Stimulated activated memory B cell treated with anti-CD40 and anti-IgM and Interleukin-4, amounts not matched to agents 10 μg/mL and 1 μg/mL and 100 μg/mL, for 72 hours (primary cell): ENCODE measurements at places on chromosomes 3 and 15.

GRCh38 chr15:75732177-75732808 lies 19.6 kb upstream of the CSPG4 start:
- H3K36me3 ChIP-seq, result no peaks in the 10 kb centered on the region
- H3K4me3 ChIP-seq, result no peak overlapping the region

- H3K4me1 ChIP-seq, result peaks cover 63% of the 10 kb centered on the region
- no peak overlapping the region for H3K4me3 ChIP-seq
- no peaks in the 10 kb centered on the region for H3K27me3 ChIP-seq
- H3K36me3 ChIP-seq, result peaks cover 21% of the 10 kb centered on the region
- no peak overlapping the region for H3K27ac ChIP-seq
- ATAC-seq, result no peak
Observed at GRCh38 chr3:152331998-152332397, 63.3 kb downstream of the MBNL1 start.

GRCh38 chr3:142237891-142238290 lies 12.5 kb upstream of the GK5 start:
- no peak for ATAC-seq
- H3K27ac ChIP-seq, result no peak overlapping the region
- no peak overlapping the region for H3K4me3 ChIP-seq
- H3K4me1 ChIP-seq, result no peaks in the 10 kb centered on the region
- no peaks in the 10 kb centered on the region for H3K36me3 ChIP-seq

DNA sequence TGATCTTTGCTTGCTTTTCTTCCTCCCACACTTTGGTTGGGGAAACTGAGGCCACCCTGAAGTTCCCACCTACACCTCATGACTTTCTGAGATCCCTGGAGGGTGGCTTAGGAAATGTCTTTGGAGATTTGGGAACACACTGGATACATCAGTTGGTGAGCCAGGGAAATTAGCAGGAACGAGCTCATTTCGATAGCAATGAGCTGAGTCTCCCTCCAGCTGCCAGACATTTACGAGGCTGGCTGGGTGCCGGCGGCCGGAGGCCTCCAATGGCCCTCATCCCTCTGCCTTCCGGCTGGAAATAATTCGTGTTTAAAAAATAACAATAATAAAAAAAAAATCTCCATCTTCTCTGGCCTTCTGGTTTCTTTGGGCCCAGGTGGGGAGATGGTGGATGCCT lies 38.8 kb downstream of the SMAD6 start:
- H3K4me3 ChIP-seq, result no peak overlapping the region
- peaks cover 11% of the 10 kb centered on the region for H3K27me3 ChIP-seq
- H3K36me3 ChIP-seq, result no peaks in the 10 kb centered on the region
- ATAC-seq, result no peak
- H3K27ac ChIP-seq, result no peak overlapping the region
- H3K4me1 ChIP-seq, result no peaks in the 10 kb centered on the region

GRCh38 chr3:100268156-100268555 lies 7.4 kb downstream of the TBC1D23 start:
- H3K4me3 ChIP-seq, result no peak overlapping the region
- no peaks in the 10 kb centered on the region for H3K36me3 ChIP-seq
- no peak for ATAC-seq
- peaks cover 43% of the 10 kb centered on the region for H3K4me1 ChIP-seq
- H3K27ac ChIP-seq, result no peak overlapping the region

GRCh38 chr15:58875343-58875742 lies 58.1 kb downstream of the SLTM start:
- H3K4me1 ChIP-seq, result no peaks in the 10 kb centered on the region
- H3K4me3 ChIP-seq, result no peak overlapping the region
- no peak for ATAC-seq
- H3K27me3 ChIP-seq, result no peaks in the 10 kb centered on the region
- H3K36me3 ChIP-seq, result peaks cover 38% of the 10 kb centered on the region

DNA sequence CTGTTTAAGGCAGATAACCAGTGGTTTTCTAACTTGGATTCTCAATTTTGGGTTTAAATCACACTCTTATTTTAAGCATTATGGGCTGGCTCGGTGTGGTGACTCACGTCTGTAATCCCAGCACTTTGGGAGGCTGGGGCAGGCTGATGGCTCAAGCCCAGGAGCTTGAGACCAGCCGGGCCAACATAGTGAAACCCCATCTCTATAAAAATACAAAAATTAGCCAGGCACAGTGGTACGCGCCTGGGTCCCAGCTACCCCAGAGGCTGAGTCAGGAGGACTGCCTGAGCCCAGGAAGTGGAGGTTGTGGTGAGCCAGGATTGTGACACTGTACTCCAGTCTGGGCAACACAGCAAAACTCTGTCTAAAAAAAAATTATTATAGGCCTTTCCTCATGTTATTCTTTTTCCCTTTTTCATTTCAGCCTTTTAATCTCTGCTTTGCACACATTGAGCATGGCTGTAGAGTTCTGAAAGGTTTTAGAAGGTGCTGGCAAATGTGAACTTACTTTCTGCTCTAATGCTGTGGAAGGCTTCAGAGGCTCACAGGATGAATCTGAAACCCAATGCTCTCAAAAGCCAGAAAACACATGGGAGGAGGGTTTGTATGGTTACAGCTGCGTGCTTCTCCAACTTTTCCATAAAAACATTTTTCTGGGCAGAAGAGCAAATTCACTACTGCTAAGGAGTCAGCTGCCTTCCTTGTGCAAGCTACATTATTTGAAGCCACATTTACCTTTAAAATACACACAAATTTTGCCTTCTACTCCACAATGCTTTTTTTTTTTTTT lies 32.5 kb downstream of the CHAC1 start:
- no peak for ATAC-seq
- peaks cover 76% of the 10 kb centered on the region for H3K36me3 ChIP-seq
- H3K27me3 ChIP-seq, result no peaks in the 10 kb centered on the region

GRCh38 chr3:149448331-149448831 lies 26.1 kb upstream of the TM4SF4 start:
- no peak overlapping the region for H3K27ac ChIP-seq
- H3K27me3 ChIP-seq, result no peaks in the 10 kb centered on the region
- ATAC-seq, result peak; percentile 50
- no peak overlapping the region for H3K4me3 ChIP-seq

- H3K4me3 ChIP-seq, result no peak overlapping the region
- no peak for ATAC-seq
- no peaks in the 10 kb centered on the region for H3K4me1 ChIP-seq
- no peak overlapping the region for H3K27ac ChIP-seq
- H3K36me3 ChIP-seq, result no peaks in the 10 kb centered on the region
- H3K27me3 ChIP-seq, result no peaks in the 10 kb centered on the region
Observed at GRCh38 chr3:99543796-99544195, 94.6 kb upstream of the COL8A1 start.

- H3K4me1 ChIP-seq, result no peaks in the 10 kb centered on the region
- H3K27me3 ChIP-seq, result no peaks in the 10 kb centered on the region
- H3K27ac ChIP-seq, result no peak overlapping the region
Observed at GRCh38 chr3:25844891-25845290, 55.0 kb downstream of the OXSM start.
